ENCODE measurements at places on chromosomes 16 and 17.

- DNase-seq, result no peak
These were observed 68.8 kb upstream of the CREBBP start for GRCh38 chr16:3949287-3949686.

DNA sequence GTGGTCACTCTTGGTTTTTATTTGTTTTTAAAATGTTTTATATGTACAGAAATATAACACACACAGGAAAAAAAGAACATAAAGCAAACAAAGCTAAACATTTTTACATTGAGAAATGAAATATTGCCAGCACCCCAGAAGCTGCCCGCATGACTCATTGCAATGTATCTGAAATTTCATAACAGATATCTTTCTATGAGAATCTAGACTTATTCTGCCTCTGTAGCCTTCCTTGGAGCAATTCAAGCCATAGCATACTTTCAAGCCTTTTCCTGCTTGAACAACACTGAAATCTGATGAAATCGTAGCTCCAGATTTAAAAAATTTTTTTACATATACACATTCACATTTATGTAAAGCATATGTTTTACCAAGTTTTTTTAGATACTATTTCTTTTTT, 86.9 kb downstream of the RBBP6 start:
- no peak for DNase-seq

GRCh38 chr16:2458887-2459646, 842 bp upstream of the TEDC2 start:
- no peak for DNase-seq

GRCh38 chr17:56549501-56549900, 44.0 kb upstream of the NOG start:
- no peak for DNase-seq

DNA sequence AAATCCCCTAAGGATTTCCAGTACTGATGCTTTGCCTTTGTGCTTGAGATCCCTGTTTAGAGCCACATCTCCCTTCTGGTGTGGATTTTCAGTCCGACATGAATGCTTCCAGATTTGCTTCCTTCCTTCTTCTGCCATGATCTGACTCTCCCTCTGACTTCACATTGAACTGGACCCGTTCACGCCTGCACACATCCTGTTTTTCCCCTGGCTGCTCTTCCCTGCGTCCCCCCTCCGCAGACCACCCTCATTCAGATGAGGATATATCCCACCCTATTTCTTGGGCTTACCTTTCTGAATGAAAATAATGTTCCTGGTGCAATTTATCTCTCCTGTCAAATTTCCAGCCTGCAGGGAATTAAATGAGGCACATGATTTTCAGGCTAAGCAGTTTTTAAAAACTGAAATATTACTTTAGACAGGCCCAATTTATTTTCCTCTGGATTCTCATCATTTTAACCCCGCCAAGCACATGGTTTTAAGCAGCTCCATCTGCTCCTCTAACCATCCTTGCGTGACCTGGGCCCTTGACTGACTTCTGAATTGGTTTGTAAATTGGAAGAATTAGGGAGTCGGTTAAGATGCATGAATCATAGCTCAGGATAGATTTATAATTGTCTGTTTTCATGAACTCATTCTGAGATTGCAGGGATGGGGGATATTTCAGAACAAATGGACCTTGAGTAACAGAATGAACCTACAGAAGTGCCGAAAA, 59.2 kb downstream of the BMERB1 start:
- DNase-seq, result no peak

GRCh38 chr17:40361925-40362695, 2.4 kb downstream of the GJD3 start:
- DNase-seq, result no peak

DNA sequence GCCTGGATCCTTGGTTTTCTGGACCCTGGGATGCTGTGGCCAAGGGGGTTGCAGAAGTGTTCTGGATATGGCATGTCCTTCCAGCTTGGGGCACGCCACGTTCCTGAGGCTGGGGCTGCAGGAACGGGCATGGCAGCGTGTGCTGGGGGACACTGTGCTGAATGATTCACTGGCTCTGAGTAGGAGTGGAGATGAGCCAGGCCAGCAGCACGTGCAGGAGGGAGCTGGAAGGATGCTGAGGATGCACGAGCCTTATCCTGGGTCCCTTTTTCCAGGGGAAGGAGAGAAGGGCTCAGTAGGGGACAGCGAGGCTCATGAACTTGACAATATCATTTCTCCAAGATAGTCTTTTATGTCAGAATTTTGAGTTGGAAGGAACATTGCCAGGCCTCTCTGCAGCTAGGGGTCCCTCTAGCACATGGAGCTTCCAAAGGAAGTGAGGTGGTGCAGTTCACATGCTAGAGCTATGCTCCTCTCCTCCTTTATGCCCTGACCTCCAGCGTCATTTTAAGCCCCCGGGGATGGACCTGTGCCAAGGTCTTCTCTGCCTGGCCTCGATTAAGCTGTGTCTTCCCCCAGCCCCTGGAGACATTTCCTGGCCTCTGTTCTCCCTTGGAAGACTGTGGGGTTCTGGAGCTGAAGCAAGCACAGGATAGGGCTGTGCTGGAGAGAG, 125.9 kb downstream of the OR1D5 start:
- no peak for DNase-seq

DNA sequence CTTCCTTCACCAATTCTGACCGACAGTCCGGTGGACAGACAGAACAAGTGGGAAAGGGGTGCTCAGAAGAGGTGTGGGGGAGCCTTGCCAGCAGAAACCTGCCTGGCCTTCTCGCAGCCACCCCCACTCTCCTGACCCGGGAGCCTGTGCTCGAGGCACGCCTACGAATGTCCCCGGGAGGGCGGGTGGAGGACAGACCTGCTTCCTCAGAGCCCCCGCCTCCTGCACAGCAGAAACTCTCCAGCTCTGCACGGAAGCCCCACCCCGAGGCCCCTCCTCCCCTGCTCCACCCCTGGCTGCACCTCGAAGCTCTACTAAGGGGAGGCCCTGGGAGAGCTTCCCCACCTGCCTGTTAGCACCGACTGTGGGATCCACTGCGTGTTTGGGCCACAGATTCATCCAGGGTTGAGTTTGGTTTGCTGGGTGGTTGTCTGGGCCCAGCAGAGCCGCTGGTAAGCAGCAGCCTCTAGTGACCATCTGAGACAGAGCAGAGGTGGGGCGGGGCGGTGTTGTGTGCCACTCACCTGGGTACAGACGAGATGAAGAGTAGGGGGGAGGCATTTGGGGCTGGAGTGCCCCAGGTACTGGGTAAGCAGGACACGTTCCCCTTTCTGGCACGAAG, 6.2 kb downstream of the TAF1C start:
- no peak for DNase-seq
